ENCODE measurements at places on chromosomes 16 and 17.

DNA sequence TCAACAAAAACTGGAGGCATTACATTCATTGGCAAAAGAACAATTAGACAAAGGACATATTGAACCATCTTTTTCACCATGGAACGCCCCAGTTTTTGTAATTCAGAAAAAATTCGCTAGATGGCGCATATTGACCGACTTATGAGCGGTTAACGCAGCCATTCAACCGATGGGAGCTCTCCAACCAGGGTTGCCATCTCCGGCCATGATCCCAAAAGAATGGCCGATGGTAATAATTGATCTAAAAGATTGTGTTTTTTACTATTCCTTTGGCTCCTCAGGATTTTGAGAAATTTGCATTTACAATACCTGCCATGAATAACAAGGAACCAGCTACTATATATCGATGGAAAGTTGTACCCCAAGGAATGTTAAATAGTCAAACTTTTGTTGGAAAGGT is 21.4 kb downstream of the ALOX15B start:
- DNase-seq: peak; percentile 56

DNA sequence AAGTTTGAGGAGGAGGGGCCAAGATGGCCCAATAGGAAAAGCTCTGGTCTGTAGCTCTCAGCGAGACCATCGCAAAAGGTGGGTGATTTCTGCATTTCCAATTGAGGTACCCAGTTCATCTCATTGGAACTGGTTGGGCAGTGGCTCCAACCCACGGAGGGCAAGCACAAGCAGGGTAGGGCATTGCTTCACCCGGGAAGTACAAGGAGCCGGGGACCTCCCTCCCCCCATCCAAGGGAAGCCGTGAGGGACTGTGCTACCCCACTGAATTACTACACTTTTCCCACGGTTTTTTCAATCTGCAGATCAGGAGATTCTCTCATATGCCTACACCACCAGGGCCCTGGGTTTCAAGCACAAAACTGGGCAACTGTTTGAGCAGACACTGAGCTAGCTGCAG is 58.0 kb upstream of the EFCAB3 start:
- DNase-seq: no peak

DNA sequence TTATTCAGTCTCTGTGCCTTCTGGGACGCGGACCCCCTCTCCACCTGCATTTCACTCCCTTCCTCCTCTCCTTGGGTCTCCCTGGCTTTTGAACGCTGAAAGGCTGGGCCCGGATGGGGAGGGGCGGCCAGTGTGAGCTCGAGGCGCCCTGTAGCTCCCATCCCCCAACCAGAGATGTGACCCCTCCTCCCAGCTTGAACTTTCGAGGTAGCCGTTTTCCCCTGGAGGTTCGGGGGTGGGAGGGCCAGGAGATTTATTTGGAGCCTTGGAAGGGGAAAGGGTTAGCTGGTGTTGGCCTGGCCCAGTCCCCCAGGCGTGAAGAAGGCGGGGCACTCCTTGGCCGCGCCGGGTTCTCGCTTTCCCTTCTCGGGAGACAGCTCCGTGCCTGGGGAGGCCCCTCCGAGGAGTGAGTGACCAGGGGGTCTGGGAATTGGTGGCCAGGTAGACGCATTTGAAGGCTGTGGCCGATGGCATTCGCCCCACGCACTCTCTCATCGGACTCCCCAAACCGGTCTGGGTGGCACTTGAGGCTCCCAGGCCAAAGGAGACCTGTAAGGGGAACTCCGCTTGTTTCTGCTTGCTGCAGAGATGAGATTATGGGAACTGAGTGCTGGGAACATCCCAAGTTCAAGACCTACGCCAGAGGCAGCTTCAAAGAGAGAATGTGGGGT is 942 bp downstream of the LDAF1 start:
- no peak for DNase-seq

DNA sequence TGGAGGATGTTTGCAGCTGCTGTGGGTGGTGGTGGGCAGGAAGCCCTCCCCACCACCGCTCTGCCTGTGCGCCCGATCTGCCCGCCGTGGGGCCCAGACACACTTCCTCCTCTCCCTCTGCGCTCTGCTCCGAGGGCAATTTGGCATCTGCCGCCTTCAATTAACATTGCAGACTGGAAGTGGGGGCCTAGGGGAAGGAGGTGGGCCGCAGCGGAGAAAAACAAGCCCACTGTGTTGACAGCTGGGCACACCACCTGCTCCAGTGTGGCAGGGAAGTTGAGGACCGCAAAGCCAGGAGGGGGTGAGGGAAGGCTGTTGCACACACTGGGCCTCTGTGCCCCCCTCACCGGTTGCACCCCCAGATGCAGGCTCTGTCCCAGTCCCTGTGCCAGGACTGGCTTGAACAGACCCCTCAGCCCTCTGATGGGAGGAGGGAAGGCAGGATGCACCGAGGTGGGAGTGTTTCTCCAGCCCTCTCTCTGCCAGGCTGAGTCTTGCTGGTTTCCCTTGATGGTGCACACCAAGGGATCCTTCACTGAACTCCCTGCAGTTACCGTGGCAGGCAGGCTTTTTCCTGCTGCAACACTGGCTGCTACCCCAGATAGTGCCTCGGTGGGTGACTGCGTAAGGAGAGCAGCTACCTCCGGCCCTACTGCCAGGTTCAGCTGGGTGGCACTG is 72.8 kb upstream of the MED9 start:
- DNase-seq: no peak

DNA sequence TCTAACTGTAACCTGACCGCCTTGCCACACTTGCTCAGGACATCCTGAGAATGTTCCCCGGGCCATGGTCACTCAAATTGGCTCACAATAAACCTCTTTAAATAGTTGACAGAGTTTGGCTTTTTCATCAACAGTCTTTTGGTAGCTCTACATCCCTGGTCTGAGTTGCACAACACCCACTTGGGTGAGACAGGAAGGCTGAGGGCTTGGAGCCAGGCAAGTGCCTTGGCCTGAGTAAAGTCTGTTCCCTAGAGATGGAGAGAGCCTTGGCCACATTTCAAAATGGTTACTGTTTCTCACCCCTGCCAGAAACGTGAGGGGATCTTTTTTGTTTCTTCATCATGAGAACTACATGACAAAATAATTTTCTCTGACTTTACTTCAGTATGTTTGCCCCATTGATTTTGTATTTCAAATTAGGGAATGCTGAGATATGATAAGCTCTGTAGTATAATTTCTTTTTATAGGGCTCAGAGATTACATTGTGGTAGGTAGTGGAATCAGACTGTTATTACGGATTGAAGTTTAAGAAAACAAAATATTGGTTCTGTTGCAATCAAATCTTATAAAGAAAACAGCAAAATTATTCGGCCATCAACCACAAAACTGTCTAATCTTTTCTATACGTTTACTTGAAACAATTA is 53.9 kb upstream of the NETO2 start:
- peak; percentile 77 for DNase-seq

DNA sequence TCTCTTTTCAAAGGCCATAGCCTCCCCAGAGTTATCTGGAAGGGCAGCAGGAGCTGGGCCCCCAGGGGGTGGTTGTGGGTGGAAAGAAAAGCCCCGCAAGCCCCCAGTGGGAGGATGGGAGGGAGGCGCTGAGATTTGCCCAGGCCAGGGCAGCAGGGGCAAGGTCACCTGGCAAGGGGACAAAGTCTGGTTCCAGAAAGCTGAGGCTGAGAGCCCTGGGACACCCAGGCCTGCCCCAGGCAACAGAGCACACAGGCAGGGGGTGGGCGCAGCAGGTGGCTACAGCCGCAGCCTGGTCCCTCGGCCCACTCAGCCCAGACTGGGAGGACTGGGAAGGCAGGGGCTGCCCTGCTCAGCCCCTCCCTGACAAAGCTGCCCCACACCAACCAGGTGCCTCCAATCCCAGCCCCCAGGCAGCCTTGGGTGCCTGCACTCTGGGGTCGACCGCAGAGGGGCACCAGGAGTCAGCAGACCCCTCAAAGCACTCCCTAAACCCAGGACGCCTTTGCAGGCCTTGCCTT is 23.7 kb upstream of the GSG1L start:
- DNase-seq: no peak

DNA sequence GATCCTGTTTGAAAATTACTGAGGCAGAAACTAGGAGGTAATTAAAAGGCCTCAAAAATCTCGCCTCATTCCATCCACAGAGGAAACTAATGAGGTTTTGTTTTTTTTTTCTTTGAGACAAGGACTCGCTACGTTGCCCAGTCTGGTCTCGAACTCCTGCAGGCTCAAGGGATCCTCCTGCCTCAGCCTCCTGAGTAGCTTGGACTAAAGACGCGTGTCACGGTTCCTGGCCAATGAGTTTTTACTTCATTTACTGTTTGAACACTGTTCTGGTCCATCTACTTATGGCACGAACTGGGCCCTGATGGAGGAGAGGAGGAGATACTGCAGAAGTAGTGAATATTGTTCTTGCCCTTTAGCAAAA is 600 bp upstream of the BLTP2 start:
- DNase-seq: no peak

DNA sequence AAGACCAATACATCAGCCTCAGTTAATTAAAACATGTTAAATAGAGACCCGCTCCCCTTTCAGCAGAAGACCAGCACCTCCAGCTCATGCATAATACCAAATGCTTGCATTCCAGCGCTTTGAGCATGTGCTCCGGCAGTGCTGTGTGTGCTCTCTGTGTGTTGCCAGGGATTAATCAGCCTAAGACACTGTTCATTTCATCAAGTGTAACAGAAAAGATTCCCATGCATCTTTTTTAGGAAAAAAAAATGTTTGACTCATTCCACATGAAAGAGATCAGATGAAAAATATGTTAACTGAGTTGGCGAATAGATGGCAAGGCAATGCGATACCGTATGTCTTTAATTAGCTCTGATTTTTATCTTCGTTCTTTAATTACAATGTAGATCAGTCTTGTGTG is 187.6 kb downstream of the RPTOR start:
- peak; percentile 82 for DNase-seq

- DNase-seq: peak; percentile 88
Observed at GRCh38 chr17:46044286-46044928, 45.4 kb downstream of the STH start.

GRCh38 chr17:28946239-28946638 is 5.1 kb downstream of the PHF12 start:
- DNase-seq: peak; percentile 57

- DNase-seq: no peak
Observed at GRCh38 chr17:82114872-82115271, 16.8 kb upstream of the FASN start.

GRCh38 chr16:424623-425081 is 797 bp upstream of the RAB11FIP3 start:
- peak; percentile 28 for DNase-seq

- no peak for DNase-seq
Observed at GRCh38 chr17:79435296-79435695, 175.6 kb downstream of the RBFOX3 start.

GRCh38 chr17:39564211-39564848 is 43.4 kb downstream of the NEUROD2 start:
- DNase-seq: no peak

GRCh38 chr17:44416558-44417289 is 27.3 kb upstream of the ITGA2B start:
- DNase-seq: no peak

DNA sequence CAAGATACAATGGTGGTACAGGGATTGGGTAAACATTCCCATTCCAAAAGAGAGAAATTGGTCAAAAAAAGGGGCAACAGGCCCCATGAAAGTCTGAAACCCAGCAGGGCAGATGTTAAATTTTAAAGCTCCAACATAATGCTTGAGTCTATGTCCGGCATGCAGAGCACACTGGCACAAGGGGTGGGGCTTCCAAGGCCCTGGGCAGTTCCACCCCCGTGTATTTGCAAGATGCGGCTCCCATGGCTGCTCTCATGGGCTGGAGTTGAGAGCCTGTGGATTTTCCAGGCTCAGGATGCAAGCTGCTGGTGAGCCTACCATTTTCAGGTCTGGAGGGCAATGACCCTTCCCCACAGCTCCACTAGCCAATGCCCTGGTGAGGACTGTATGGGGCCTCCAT is 27.9 kb upstream of the RAI1 start:
- DNase-seq: no peak

DNA sequence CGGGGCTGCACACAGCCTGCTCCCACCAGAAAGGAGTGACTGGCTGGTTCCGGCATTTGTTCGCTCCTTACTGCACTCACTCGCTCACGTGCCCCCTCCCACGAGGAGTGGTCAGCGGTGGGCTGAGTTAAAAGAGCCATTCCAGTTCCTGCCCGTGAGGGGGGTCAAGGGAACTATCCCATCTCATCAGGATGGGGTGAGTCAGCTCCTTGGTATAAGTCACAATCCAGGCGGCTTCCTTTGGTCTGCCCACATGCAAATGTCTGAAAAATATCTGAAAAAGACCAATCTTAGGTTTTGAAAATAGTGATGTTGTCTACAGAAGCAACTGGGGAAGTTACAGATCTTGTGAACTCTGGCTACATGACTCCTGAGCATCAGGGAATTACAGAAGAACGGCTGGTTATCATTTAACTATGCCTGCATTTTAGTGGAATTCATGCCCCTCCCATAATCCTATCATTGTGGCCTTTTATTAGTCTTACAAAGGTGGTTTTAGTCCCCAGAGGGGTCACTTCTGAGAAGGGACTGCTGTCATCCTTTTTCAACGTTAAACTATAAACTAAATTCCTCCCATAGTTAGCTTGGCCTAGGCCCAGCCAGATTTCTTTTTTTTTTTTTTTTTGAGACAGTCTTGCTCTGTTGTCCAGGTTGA is 9.8 kb upstream of the TNFSF12 start:
- no peak for DNase-seq

DNA sequence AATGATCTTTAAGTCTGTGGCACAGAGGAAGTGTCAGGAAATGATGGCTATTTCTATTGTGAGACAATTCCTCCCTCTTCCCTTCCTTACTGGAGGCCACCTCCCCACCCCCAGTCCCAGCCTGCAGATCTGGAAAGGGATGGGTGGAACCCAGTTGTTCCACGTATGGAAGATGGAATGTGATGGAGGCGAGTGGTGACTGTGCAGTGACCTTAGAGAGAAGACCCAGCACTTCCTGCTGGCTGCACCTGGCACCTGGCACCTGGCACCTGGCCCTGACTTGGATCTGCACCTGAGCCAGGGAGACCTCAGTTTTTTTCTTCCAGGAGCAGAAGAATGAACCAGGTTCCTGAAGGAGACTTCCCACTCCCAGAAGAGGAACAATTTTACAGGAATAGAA is 33.0 kb upstream of the TMC5 start:
- no peak for DNase-seq

DNA sequence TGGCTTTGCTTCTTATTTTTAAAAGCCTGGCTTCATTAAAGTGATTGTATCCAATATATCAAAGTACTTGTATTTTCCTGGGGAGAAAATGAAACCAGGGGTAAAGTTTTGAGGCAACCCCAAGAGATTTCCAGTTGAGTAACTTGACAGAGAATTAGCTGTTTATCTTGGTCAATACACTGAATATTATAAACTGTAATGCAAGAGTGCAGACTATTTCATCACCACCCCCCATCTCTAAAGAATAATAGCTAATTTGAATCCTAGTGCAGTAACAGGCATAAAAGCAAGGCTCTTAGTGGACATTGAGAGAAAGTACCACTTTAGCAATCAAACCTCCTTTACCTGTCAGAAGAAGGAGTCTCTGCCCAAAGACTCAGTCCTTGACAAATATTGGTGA is 27.0 kb downstream of the IRX6 start:
- DNase-seq: peak; percentile 51
